HuH-7.5 (cell line): ENCODE measurements at places on chromosomes 1 and 21.

- DNase-seq: no peak
Measured at GRCh38 chr1:210726621-210727020, 397.9 kb downstream of the HHAT start.

- DNase-seq: no peak
Measured at GRCh38 chr1:213050745-213051126, 305 bp upstream of the RPS6KC1 start.

GRCh38 chr1:5943343-5944124 lies 48.7 kb downstream of the NPHP4 start:
- DNase-seq: no peak

DNA sequence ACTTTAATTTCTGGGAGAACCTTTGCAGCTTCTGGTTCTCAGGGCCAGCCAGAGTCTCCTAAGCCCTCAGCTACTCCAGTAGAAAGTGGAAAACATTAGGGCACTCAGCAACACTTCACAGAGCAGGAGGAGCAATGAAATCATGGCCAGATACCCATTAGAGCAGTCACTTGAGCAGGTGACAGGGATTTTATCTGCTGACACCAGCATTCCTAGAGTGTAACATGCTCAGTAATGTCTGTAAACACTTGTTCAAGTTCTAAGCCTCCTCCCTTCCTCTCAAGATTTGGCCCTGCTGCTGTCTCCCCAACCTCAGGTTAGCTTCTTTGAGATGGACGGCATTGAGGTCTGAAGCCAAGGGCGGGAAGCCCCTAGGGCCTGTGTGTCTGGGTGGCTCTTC lies 218.0 kb downstream of the GRIK3 start:
- no peak for DNase-seq

DNA sequence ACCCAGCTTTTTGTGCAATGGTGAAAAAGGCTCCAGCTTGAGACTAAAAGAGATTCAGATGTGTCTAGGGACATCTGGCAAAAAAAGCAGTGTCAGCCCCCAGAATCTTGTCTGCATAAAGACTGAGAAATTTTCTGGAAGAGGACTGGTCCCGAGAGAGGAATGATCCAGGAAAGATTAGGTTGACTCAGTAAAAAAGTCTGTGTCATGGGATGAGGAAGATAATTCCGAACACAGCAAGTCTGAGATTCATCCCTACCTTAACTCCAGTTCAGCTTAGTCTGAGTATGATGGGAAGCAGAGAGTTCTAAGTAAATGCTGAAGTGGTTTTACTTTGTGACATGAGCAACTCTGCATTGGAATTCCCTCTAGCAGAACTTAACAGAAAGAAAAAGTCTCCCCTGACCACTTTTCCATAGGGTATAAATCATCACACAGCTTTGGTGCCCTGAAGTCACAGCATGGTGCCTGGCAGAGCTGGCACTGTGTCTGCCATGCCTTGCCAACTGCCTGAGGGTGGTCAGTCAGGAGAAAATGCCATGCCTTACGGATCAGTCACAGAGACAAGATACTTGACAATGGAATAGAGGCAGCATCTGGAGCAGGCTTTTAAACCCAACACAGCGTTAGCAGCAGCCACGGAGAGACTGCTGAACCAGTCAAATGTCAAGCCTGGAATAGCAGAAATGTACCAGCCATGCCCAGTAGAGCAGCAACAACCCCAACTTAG lies 153.4 kb downstream of the ZC3H11B start:
- no peak for DNase-seq

GRCh38 chr21:27168084-27168483 lies 201.2 kb upstream of the ADAMTS5 start:
- DNase-seq: no peak

- DNase-seq: no peak
Measured at GRCh38 chr1:244187310-244187709, 136.2 kb downstream of the ZBTB18 start.

GRCh38 chr1:227797144-227797543 lies 18.3 kb upstream of the PRSS38 start:
- DNase-seq: no peak

DNA sequence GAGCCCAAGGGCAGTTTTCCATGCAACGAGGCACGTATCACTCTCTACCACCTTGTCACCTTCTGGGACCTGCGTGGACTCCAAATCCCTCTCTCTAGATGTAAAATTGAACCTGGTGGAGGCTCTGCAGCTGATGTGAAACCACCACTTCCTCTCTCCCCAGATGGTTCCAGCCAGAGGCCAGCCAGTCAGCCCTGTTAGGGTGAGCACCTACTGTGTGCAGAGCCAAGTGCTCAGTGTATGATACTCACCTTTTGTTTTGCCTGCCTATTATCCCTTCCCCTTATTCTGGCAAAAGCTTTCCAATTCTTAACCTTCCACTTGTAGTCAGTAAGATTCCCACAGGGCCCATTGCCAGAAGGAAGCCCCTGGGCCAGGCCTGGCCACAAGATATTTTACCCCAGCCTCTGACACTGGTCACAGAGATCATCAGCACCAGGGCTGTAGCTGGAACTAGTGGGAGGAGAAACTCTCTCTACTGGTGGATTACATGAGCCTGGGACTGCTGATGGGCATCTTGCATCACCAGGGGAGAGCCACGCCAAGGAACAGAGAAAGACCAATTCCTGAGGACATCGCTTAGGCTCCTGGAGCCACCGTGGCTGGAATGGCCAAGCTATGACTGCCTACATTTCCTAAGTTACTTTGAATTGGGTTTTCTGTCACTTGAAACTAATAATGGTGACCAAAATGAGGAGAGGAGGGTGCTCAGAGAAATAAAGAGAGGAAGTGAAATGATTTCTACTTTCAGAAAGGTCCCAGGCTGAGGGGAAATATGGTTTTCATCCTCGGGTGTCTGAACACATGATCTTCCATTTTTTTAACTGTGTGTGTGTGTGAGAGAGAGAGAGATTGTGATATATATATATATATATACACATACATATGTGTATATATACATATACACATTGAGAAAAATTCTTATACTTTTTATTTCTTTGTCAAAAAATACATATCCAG lies 26.6 kb upstream of the RD3 start:
- no peak for DNase-seq

- no peak for DNase-seq
Measured at GRCh38 chr21:31182231-31183140, 144.2 kb upstream of the KRTAP19-8 start.

- DNase-seq: no peak
Measured at GRCh38 chr1:115656461-115657077, 14.8 kb downstream of the VANGL1 start.

GRCh38 chr1:214952648-214953047 lies 129.9 kb upstream of the KCNK2 start:
- DNase-seq: no peak

DNA sequence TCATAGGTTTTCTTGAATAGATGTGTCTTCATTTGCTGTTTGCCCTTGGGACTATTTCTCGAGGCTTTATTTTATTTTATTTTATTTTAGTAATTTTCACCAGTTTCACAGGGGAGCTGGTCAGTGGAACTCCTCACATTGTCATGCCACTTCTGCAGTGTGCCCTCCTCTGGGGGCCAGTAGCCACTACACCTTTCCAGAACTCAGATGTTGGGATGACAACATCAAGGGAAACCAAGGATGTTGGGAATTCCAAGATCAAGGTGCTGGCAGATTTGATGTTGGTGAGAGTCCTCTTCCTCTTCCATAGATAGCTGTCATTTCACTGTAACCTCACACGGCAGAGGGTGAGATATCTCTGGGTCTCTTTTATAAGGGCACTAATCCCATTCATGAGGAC lies 35.5 kb downstream of the SLC26A9 start:
- no peak for DNase-seq

GRCh38 chr1:51445351-51446090 lies 73.5 kb downstream of the EPS15 start:
- no peak for DNase-seq

- no peak for DNase-seq
Measured at GRCh38 chr1:151723726-151724370, 2.5 kb downstream of the RIIAD1 start.

DNA sequence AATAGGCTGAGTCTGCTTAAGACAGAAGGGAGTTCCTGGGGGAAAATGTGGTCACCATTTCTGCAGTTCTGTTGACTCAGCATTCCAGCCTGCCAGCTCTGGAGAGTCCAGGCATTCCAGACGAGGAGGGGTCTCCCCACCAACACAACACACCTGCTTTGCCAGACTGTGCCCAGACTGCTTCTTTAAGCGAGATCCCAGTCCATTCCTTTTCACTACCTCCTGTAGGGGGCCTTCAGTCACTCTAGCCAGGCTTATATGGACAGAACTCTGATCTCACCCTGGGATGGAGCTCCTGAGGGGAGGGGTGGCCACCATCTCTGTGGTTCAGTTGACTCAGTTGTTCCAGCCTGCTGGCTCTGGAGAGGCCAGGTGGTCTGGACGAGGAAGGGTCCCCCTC lies 48.5 kb downstream of the UBE2U start:
- no peak for DNase-seq

DNA sequence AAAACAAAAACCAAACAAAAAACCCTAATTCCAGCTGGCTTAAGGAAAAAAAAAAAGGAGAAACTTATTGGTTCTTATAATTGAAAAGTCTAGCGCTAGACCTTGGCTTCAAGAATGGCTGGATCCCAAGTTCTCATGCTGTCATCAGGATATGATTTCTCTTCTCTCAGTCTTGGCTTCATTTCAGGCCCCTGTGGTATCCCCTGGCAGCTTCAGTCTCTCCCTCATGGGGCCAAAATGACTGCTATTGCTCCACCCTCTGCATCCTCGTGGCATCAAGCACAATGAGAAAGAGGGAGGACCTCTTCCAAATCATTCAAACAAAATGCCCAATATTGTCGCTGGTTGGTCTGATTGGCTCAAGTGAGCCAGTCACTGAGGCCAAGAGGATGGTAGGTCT lies 80.7 kb downstream of the GIPC2 start:
- no peak for DNase-seq

DNA sequence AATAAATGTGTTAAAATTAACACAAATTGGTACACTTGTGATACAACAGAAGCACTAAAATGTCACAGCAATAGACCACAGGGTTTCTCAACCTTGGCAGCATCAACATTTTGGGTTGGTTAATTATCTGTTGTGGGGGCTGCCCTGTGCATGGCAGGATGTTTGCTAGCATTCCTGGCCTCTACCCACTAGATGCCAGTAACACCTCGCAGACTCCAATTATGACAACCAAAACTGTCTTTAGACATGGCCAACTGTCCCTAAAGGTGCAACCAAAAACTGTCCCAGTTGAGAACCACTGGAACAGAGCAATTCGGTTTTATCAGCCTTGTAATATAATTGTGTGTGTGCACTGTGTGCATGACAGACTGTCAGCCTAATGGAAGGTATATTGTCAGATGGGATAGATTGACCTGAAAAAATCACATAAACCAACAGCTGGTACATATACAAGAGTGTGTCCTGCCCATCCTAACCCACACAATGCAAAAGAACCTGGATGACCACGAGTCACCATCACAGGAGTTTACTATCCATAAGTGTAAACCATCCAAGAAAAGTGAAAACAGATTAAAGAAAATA lies 13.5 kb upstream of the ERG start:
- DNase-seq: no peak

DNA sequence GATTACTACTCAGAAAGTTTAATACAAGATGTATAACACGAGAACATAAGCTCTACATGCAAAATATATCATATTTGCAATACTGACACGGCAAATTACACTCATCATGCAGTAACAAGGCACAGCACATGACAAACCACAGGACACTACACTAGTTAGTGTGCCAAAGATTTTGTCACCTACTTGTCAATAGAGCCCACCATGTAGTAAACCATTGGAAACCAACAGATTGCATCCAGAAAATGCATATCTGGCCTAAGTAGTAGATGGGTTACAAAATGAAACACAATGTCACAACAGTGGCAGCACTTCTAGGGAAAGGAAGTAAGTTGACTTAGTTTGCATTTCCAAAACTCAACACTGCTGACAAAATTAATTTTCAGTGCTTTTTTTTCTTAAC lies 288.9 kb downstream of the KCNT2 start:
- no peak for DNase-seq

GRCh38 chr1:5611431-5611830 lies 380.8 kb downstream of the NPHP4 start:
- DNase-seq: no peak

GRCh38 chr1:174946031-174946430 lies 53.7 kb upstream of the CACYBP start:
- DNase-seq: no peak

- DNase-seq: no peak
Measured at GRCh38 chr1:214106375-214106774, 118.6 kb downstream of the PROX1 start.

DNA sequence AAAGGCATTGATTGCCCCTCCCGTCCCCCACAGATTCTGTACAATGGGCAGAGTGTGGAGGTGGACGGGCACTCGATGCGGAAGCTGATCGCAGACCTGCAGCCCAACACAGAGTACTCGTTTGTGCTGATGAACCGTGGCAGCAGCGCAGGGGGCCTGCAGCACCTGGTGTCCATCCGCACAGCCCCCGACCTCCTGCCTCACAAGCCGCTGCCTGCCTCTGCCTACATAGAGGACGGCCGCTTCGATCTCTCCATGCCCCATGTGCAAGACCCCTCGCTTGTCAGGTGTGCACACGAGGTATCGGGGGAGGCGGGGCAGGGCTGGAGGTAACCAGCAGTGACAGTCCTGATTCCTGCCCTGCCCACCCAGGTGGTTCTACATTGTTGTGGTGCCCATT lies 44.8 kb upstream of the KDM4A start:
- no peak for DNase-seq

DNA sequence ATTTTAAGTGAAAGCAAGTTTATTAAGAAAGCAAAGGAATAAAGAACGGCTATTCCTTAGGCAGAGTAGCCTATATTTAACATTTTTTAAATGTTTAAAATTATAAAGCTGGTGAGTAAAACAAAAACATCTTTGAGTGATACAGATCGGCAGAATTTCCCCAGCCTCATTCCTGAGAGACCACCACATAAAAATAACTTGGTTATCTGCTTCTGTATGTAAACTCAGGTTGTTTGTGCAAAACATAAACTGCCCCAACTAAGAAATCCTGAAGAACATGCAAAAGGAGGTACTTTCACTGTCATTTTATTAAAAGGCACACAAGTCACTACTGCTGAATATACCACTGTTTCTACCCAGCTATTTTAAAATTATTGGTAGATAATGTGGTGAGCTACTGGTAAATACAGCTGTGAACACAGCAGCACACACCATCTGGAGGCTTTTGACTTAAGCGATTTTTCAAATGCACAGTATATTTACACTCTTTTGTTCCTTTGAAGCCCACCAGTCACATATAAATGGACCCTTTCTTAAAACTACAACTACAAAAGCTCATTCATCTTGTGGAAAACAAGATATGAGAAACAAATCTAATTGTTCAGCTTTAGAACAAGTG lies 119.3 kb downstream of the RERE start:
- no peak for DNase-seq

GRCh38 chr1:110062612-110063011 lies 7.9 kb downstream of the ALX3 start:
- DNase-seq: no peak

DNA sequence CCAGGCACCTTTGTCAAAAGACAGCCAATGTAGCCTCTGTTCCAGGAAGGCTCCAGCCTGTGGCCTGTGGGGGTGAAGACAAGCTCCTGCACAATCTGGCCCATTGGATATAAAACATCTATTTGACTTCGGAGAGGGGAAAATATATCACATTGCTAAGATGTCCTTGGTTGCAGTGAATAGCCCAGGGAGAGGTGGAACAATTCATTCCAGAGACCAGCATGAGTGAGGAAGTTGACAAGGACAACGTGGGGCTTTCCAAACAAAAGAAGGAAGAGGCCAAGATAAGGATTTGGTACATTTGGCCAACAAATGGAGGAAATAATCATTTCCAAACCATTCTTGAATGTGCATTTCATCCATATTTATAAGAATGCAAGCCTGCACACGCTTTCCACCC lies 187.0 kb downstream of the ETS2 start:
- DNase-seq: no peak
